Stimulated activated CD4-positive, alpha-beta T cell treated with anti-CD3 and anti-CD28 coated beads, Interleukin-15, amount 100 ng/mL, for 24 hours (primary cell): ENCODE measurements at places on chromosomes 4 and X.
A peak's percentile ranks its signal among the peaks of the same experiment; 100 is the strongest.

DNA sequence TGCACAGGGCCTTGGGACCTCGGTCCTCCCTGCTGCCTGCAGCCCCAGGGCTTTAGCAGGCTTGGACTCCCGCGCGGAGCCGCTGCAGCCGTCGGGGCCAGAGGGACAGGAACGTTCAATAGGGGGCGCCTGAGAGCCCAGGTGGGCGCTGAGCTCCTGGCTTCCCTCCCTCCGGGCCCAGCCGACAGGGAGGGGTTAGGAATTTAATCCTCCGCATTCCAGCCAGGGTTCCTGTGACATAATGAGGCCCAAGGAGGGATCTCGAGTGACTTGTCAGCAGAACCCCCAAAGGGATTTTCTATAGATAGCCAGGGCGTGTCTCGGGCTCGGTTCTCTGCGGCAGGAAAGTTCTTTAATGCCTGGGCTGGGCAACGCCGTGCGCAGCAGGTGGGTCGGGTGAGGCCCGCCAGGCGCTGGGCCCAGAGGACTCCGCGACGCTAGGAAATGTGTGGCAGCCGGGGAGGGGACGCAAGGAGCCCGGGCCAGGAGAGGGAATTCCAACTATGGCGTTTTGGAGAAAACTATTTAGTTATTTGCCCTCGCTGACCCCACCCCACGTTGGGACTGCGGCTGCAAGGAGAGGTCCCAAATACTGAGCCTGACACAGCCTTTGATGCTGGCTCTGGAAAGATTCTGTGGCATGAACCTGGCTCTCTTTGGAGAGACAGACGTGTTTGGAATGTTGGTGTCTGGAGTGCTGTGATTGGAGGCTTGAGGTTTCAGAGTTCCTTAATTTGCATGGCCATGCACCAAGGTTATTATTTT, 285.2 kb upstream of the GATB start:
- DNase-seq = peak; percentile 36

GRCh38 chr4:73674451-73674919, 54.2 kb upstream of the RASSF6 start:
- no peak for DNase-seq

- no peak for DNase-seq
Observed at GRCh38 chr4:2271279-2272025, 9.5 kb upstream of the MXD4 start.

DNA sequence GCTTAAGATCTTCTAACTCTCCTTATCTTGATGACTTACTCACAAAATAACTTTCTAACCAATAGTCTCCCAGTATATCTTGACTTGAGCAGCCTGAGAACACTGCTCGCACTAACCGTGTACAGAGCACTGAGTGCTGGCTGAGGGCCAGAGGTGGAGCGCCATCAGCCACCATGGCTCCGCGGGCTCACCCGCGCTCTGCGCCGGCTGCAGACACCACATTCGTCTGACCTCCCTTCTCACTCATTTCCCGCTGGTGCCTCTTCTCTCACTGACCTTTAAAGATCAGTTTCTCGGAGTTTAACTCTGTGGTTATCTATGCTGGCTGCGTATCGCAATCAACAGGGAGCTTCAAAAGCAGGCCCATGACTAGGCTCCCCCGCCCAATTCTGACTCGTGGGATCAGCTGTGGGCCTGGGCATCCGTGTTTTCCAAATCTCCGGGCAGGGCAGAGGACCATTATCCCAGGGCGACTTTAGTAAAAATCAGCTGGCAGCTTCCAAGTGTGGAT, 78.6 kb downstream of the HAUS3 start:
- DNase-seq = no peak

DNA sequence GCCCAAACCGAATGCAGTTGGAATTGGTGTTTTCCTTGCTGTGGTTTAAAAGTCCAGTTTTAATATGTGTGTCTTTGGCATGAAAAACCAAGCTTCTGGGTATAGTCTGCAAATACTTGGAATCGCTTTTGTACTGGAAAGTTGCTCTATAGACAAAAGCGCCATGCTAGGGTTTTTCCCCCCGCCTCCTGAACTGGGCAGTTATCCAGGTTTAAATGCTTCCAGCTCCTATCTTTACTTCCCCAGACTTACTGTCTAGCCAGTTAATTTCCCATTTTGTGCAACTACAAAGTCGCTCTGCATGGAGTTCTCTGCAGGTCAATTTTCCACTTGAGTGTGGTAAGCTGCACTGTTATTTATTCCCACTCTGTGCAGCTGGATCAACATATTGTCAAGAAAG, 2.7 kb downstream of the RASL11B start:
- no peak for DNase-seq

DNA sequence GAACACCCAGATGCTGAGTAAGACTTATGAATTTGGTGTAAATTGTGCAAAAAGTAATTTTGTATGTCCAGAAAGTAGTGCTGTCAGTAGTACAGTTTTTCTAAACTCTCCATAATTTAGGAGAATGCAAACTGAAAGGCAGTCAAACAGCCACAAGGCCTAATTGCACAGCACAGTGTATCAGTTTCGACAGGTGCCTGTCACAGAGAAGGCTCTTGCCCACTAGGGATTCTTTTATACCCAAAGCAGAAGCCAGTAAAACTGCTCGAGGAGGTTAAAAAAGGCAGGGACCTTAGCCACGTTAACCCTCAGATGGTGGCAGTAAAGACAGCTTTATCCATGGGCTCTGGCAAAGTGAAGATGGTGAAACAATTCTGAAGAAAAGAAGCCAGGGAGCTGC, 69.4 kb upstream of the GATB start:
- DNase-seq = no peak

DNA sequence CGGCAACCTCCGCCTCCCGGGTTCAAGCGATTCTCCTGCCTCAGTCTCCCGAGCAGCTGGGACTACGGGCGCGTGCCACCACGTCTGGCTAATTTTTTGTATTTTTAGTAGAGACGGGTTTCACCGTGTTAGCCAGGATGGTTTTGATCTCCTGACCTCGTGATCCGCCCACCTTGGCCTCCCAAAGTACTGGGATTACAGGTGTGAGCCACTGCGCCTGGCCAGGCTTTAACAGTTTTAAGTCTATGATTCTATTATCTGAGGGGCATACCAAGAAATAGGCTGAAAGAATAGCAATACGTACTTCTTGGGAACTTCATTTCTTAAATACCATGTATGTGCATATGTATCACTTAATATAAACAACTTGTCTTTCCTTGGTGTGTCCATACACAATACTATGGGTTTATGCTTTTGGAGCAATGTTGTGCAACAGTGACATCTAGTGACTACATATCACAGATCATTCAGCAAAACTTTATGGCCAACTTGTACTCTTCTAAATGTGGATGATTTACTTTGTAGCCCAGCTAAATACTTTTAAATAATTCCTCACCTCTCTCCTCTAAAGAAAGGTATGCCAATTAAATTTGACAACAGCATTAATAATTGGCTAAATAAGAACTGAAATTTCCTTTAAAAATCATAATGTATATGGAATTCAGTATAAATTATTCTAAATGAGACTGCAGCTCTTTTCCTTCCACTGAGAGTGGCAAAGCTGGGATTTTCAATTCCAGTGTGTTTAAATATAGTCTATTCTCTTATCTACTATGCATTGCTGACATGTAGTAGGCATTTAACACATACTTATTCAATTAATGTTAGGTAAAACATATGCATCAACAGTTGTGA, 10.4 kb downstream of the SLC9B1 start:
- no peak for DNase-seq

DNA sequence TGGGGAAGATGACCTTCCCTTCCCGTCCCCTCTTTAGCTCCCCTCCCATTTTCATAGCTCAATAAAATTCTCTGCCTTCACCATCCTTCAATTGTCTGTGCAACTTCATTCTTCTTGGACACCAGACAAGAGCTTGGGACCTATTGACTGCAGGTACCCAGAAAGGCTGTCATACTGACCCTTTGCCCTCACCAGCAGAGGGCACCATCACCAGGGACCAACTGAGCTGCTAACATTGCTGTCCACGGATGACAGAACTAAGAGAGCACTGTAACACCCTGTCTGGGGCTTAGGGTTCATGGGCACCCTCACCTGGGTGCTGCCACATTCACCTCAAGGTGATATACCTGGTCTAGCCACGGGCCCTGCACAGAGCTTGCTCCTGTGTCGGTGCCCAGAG, 141.3 kb upstream of the VCX3B start:
- no peak for DNase-seq

DNA sequence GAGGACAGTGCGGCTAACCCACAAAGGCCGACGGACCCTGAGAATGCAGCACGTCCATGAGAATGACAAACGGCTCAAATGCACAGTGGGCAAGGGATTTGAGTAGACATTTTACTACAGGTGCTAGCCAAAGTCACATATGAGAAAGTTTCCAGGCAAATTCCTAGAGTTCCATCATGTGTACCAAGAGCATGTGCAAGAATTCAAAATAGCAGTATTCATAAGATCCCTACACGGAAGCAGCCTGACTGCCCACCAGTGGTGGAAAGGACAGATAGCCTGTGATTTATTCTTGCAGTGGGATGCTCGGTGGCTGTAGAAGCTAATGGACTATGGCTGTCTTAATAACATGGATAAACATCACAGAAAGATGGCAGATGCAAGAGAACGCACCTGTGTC, 68.0 kb downstream of the RGS12 start:
- DNase-seq = no peak

DNA sequence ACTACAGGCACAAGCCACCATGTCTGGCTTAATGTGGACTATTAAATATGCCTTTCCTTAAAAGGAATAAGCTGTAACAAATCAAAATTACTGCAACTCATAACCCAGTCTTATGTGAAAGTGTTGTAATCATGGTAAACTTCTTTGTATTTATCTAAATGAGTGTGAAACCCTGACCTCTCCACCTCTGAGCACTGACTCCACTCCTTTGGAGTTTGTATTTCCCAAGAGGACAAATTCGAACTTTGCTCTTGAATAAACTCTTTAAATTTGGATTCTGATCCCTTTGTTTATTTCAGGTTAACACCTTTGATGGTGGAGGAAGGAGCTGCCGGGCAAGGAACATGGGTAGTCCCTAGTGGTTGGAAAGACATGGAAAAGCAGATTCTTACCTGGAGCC, 48.3 kb upstream of the FAM9A start:
- DNase-seq = no peak

GRCh38 chr4:9832640-9833039, 51.2 kb downstream of the DRD5 start:
- DNase-seq = no peak

DNA sequence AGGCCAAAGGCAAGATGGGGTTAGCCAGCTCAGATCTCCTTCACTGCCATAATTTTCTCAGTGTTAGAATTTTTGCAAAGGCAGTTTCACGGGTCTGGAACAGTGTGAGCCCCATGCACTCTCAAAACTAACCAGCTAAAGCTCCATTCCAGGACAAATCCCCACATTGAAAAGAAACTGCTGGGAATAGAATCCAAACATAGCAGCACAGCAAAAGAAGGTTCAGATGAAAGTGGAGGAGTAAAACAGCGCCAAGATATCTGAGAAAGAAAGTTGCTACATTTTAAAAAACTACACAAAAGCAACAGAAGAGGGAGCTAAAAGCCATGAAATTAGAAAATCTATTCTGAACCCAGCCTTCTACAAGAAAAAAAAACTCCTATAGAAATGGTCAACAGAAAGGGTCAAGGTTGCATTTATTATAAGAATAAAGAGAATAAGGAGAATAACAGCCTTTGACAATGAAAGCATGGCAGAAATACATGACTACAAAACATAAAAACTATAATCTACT, 39.6 kb upstream of the SLC7A3 start:
- DNase-seq = no peak

- no peak for DNase-seq
Observed at GRCh38 chrX:15391850-15392249, 7.6 kb upstream of the VEGFD start.

- no peak for DNase-seq
Observed at GRCh38 chrX:129403974-129404669, 119.2 kb downstream of the SMARCA1 start.

DNA sequence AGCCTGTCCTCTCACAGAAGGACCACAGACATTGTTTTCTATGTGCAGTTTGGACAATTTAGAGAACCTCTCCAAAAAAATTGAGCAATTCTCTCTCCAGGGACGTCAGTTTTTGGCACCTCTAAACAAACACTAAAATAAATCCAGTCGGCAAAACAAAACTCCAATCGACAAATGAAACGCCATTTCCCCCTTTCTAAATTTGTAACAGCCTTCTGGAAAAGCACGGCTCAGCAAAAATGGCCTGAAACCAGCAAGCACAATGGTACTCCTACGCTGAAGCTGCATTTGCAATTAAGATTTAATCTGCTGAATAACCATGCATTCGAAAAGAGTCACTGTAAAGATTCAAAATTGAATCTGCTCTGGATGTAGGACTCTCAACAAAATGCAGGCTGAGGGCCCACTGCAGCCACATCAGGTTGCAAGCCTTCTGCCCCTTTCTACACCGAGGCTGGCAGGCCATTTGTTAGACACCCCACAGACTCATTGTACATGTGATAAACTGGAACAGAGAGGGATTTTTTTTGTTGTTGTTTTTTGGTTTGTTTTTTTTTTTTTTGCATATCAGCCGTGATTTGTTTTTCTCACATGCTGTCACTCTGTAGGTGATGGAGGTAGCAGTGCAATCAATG, 79.9 kb upstream of the MAP3K15 start:
- DNase-seq = no peak

- no peak for DNase-seq
Observed at GRCh38 chrX:120647127-120647526, 17.3 kb upstream of the C1GALT1C1 start.

DNA sequence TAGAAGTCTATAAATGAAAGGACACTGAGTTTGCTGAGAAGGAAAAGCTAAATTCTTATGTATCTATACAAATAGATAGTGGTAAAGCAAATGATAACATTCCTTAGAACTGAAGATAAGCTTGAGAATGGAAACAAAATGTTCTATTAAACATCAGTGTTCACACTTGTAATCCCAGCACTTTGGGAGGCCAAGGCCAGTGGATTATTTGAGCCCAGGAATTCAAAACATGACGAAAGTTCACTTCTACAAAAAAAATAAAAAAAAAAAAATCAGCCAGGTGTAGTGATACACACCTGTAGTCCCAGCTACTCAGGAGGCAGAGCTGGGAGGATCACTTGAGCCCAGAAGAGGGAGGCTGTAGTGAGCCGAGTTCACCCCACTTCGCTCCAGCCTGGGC, 199.8 kb downstream of the COMMD8 start:
- no peak for DNase-seq

DNA sequence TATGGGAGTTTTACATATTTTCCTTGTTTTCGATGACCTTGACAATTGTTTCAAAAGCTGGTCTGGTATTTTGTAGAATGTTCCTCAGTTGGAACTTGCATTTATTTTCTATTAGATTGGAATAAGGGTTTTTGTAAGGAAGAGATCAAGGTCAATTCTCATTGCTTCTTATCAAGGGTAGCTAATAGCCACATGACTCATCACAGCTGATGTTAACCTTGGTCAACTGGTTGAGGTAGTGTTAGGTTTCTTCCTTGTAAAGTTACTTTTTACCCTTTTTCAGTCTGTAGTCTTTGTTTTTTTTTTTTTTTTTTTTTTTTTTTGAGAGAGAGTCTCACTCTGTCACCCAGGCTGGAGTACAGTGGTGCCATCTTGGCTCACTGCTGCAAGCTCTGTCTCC, 257.2 kb downstream of the SNCA start:
- no peak for DNase-seq
